DMS153 (cell line): ENCODE measurements at places on chromosomes 2 and 18.

DNA sequence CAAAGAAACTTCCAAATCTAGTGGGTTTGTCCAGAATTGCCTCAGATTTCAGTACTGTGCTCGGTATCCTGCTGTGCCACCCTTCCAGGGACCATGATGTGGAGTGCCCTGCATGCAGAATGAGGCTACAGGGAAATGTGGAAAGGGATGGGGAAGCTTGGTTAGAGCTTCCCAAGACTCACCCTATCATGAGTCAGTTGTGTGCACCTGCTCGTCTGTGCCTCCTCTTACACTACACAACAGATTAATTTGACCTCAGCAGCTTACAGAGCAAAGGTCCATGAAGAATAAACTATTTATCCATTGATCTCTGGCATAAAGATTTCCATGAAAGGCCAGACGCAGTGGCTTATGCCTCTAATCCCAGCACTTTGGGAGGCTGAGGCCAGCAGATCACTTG is 21.3 kb upstream of the NCK2 start:
- DNase-seq = no peak

DNA sequence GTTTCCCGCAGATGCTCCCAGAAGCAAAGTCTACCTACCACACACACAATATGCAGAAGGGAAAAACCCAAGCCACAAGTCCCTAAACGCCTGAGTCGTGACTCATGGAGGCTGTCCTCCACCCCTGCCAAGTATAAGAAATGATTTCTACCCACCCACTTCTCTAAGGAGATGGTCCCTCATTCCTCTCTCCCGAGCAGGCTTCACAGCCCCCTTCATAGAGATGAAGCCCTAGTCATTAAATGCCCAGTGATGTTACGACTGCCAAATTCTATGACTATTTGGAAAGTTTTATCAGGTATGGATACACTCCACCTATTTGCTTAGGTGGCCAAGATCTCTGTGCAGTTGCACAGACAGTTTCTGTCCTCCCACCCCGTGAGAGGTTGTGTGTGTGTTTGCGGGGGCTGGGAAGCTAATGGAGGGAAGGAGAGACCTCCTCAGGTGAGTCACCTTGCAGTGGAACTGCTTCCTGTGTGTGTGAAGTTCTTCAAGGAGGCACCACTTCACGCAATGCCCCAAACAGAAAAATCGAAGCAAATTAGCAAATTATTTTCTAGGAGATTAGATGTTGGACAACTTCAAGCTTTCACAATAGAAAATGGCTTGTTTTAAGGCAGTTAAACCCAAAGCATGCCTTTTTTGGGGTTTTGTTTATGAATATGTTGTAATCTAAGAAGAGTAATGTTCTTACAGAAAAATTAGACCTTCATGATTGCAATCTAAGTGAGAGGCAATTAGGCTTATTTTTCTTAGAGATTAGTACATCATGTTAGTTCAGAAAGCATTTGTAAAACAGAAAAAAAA is 175.2 kb downstream of the TGIF1 start:
- no peak for DNase-seq

DNA sequence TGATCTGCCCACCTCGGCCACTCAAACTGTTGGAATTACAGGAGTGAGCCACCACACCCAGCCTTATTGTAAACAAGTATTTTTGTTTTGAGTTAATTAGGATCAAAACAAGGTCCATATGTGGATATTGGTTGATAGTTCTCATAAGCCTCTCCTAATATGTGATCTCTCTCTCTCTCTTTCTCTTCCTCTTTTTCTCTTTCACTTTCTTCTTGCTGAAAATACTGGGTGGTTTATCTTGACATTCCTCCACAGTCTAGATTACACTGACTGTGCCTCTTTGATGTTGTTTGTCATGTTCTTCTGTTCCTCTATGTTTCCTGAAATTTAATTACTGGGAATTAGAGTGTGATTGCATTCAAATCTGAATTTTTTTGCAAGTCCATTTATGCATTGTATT is 547.5 kb upstream of the NRXN1 start:
- DNase-seq = no peak

- DNase-seq = no peak
Observed at GRCh38 chr18:57998461-57998860, 45.6 kb upstream of the NEDD4L start.

GRCh38 chr2:212114489-212114888 is 424.1 kb downstream of the ERBB4 start:
- DNase-seq = no peak

DNA sequence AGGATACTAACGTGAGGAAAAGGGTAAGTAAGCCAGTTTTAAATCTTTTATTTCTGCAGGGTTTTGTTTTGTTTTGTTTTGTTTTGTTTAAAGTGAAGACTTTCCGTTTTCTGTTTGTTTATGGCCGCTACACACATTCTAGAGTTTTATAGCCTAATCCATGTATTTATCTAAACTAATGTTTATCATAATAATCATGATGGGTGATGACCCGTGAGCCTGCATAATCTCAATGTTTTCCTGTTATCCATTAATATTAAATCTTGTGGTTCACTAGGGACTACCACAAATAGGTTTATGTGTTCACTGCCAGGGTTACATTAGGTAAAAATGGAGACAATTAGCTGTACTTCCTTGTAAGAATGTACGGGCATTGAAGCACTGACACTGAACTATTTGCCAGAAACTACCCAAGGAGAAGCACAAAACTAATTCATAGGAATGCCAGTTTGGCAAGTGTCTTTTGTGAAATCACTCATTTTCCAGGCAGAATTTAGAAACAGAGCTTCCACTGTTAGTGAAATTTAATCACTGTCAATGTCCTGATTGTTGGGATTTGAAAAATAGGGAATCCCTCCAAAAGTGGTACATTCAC is 574.8 kb downstream of the LRP1B start:
- no peak for DNase-seq

GRCh38 chr2:121001641-121002040 is 266.0 kb downstream of the GLI2 start:
- DNase-seq = no peak

- DNase-seq = no peak
Observed at GRCh38 chr2:27205206-27205605, 6.6 kb upstream of the ATRAID start.

DNA sequence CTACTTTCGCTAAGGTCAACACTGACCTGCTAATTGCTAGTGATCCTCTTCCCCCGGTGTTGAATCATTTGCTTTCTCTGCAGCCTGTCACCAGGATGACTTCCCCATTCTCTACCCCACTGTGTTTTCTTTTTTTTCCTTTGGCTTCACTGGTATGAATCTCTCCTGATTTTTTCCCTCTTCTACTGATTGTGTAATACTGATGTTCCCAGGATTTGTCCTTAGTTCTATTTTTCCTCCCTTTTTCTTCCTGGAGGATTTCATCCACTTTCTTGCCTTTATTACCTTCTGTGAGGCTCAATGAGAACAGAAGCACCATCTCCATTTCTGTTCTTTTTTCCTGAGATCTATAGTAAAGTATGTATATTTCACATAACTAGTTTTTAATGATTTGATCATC is 14.1 kb upstream of the MSH2 start:
- DNase-seq = no peak

- no peak for DNase-seq
Observed at GRCh38 chr2:120310136-120310535, 35.8 kb upstream of the INHBB start.

DNA sequence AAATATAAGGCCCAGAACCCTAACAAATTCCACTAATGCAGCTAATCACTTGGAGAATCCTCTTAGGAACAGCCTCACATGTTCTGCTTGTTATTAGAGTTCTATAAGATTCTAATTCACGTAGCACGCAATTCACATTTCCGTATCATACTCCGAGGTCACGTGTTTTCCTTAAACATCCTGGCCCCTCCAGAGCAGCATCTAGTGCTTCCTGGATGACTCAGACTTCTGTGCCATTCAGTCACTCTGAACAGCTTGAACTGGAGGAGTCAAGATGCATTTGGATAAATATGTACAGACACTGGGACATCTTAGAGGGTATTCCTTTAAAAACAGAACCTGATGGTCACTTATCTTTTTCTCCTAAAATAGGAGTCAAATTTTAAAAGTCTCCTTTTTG is 156.5 kb downstream of the MYO5B start:
- DNase-seq = no peak
